ENCODE measurements at places on chromosomes 7 and 10.

DNA sequence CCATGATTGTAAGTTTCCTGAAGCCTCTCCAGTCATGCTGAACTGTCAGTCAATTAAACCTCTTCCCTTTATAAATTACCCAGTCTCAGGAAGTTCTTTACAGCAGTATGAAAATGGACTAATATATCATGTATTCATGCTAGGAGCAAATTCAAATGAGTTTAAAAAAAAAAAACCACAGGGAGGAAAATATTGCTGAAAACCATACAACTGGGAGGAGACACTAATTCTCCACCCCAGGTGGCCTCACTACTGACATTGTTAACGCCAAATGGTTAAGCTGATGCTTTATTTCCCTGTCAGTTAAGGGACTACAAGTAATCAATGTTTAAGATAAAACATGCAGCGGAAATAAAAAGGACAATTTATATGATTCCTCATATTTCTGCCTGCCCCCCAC, 55.1 kb downstream of the PDE1C start:
- no peak for DNase-seq

GRCh38 chr10:122445904-122446303, 8.5 kb upstream of the ARMS2 start:
- no peak for DNase-seq

DNA sequence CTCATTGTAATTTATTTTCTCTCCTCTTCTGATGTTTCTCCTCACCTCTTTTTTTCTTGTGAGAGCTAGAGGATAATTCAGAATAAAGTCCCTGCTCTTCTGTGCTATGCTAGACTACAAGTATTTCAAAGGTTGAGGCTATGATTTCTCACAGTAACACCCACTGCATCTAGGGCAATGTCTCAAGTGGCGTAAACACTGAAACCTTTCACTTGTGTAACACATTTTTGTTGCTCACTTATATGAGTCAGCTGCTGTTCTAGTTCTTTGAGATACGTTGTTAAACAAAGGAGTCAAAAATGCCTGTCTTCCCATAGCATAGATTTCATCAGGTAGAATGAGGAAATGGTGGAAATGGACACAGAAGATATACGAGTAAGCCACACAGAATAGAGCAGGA, 305.1 kb upstream of the PITRM1 start:
- no peak for DNase-seq

- DNase-seq: no peak
Observed at GRCh38 chr10:61821153-61821552, 80.3 kb upstream of the ARID5B start.

DNA sequence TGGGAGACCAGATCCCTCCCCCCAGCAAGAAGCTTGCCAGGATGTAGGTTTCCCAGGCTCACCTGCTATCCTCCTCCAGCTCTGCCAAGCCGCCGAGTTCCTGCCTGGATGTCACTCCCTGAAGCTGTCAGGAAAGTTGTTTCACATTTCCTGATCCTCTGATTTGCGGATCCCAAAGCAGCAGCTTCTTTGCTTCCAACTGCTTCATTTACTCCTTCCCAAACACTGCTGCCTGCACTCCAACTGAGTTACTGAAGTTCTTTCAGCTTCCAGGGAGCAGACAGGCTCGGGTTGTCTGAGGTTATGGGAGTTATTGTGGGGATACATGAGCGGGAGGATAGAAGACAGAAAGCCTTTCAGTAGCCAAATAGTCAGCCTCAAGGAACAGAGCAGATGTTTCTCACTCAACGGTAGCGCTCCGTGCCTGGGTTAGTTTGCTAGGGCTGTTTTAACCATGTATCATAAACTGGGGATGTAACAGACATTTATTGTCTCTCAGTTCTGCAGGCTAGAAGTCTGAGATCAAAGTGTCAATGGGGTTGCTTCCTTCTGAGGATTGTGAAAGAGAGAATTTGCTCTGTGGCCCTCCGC, 516.0 kb downstream of the REEP3 start:
- no peak for DNase-seq

DNA sequence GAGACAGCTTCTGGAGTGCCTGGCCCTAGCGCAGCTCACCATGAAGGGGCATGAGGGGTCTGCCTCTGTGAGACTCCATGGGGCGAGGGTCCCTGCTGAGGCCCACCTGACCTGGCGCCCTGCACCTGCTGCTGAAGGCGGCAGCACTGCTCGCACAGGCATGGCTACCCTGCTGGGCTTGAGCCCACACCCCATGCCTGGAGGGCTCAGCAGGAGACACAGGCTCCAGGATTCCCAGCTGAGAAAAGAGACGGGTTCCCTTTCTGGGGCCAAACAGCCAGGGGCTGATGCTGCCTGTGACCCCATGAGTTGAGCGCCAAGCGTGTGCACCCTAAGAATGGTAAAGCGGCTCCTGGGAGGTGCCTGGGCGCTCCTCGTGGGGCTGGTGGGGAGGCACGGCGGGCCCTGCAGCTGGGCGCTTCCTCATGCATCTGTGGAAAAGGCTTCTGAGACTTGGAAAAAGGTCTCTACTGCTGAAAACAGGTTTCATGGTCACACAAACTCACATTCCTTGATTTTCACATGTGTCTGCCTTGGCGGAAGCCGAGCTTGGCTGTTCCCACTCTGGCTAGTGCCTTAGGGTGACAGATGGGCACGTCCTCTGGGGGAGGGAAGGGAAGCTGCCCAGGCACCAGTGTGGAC, 233.4 kb downstream of the ZMYND11 start:
- no peak for DNase-seq

DNA sequence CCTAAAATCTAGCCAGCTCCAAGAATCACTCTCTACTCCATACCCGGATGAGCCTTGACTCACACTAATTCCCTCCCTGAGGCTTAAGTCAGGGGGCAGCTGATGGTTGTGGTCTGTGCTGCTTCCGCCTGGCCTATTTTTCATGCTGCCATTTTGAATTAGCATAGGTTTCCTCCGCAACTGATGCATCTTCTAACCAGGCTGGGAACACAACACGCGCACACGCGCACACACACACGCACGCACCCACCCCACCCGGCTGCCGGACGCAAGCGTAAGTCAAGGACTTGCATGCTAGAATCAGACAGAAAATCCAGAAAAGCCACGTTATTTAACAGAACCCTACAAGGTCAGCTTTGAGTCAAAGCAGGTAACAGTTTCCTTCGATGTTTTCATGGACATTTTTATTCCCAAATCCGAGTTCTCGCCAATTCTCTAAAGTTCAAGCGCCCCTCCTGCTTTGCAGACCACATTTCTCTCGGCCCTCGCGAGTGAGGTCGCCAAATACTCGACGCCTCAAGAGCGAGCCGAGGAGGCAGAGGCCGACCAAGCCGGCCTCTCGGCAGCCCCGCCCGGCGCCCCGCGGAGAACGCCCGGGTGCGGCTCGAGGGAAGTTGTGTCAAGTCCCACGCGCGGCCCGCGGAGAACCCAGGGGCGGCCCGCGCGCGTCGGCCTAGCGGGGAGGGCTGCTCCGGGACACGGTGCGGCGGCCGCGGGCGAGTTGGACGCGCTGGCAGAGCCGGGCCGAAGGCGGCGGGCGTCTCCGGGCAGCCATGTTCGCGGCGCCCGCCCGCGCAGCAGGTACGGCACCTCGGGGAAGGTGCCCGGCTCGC, 961 bp downstream of the SCRN1 start:
- DNase-seq: no peak

DNA sequence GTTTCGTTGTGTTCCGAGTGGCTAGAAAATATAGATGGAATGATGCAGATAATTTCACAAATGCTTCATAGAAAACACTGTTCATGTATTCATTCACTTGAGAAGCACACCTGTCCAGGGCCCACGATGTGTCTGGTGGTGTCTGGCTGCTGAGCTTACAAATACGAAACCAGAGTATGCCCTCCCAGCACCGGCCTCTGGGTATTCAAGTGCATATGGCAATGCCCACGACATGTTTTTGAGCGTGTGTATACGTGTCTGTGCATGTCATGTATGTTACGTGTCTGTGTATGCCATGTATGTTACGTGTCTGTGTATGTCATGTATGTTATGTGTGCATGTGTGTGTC, 37.9 kb downstream of the IL2RA start:
- no peak for DNase-seq

DNA sequence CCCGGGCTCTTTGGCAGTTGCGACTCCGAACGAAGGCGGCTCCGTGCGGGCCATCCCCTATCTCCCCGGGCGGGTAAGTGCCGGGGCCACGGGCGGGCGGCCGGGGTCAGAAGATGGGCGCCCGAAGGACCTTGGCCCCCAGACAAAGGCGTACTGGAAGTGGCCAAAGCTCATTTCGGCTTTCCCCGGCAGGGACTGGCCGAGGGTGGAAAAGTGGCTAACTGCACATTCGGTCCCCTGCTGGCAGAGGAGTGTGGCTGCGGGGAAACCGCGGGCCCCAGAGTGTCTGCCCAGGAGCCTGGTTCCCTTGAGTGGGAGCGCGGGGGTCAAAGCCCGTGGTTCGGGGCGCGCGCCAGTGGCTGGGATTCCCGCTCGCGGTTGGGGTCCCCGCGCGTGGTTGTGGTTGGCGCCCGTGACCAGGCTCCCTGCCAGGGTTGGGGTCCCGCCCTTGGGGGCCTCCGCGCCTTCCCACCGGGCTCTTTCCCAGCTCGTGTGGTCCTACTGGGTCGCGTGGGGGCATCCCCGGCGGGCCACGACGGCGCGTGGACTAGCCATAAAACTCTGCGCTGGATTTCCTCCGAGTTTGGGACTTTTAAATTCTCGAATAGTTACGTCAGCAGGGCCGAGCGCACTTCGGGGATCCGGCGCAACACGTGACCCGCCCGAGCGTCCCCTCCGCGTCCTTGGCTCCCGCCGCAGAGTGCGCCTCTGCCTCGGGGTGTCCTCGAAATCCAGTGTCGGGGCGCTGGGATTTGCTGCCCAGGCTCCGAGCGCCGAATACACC, 124.4 kb downstream of the TACC2 start:
- no peak for DNase-seq

DNA sequence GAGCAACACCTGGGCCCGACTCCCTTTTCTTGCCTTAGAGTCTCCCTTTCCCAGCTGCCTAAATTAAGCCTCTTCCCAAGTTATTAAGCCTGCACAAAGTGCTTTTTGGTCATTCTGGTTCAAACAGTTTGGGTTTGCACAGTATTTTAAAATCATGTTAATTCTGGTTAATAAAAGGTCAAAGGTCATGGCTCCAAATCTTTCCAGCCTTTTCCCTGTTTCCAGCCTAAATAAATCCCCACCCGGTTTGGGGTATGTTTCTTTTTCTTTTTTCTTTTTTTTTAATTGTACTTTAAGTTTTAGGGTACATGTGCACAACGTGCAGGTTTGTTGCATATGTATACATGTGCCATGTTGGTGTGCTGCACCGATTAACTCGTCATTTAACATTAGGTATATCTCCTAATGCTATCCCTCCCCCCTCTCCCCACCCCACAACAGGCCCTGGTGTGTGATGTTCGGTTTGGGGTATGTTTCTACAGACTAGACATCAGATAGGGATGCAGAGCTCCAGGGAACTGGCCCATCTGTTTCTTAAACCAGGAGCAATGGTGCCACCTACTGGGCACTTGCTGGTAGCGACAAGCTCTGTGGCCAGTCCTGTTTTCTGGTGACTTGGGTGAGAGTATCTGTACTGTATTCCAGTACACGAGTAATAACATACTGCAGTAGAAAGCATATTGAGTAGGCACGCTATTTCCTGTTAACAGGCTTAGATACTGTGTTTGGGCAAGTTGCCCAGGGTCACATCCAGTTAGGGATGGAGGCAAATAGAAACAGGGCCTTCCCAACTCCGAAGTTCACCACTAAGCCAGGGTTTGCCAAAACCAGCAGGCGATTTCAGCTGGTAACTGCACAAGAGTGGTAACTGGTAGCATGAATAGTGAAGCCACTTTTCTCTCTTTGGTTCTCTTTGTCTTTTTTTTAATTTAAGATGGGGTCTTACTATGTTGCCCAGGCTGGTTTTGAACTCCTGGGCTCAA, 60.6 kb upstream of the TRIM8 start:
- DNase-seq: no peak

DNA sequence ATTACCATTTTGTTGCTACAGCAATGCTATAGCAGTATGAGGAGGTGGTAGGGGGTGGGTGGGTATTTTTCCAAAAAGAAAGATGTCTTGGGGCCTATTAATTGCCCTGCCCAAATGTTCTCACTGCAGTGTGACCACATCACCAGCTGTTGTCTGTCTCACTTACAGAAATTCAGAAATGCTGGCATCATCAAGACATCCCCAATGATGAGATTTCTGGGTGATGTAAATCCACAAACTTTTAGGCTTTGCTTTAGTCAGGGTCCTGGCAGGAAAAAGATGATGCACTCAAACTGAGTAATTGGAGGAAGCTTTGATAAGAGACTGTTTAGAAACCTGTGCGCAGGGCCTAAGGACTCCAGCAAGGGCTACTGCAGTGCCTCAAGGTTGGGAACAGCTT, 56.2 kb upstream of the OPN4 start:
- DNase-seq: no peak

DNA sequence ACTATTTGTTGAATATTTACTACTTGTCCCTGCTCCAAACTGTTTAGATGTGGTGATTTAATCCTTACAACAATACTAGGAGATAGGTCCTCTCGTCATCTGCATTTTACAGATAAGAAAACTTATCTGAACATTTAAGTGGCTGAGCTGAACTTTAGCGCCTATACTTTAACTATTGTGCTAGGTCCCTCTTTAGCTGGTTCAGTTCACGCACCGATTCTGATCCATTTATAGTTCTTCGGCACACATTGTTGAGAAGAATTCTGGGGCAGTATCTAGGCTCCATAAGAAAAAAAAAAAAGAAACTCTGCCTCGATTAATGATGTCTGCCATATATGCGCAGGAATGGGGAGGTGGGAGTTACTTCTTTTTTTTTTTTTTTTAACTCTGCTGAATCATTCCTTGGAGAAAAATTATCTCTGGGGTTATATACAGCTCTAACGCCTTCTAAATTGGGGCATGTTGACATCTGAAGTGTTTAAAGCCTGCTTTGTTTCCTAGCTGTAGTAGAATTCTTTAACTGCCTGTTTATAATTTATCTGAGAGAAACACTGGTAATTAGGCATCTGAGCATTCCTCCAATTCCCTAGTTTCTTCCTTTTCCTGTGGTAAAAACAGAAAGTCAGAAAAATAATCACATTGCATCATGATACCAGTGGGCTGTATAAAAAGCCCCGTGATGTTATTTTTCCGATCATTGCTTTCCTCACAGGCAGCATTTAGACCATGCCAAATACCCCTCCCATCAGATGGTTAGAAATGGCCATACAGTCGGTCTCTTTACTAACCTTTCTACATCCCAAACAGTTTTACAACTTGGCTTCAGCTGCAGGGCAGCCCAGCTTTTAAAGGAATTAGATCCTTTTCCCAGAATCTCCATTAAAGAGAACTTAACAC, 98.5 kb upstream of the KDM7A start:
- no peak for DNase-seq

- DNase-seq: no peak
Observed at GRCh38 chr10:30736685-30737232, 107.2 kb upstream of the LYZL2 start.

GRCh38 chr7:13602036-13602435, 387.4 kb downstream of the ETV1 start:
- no peak for DNase-seq

DNA sequence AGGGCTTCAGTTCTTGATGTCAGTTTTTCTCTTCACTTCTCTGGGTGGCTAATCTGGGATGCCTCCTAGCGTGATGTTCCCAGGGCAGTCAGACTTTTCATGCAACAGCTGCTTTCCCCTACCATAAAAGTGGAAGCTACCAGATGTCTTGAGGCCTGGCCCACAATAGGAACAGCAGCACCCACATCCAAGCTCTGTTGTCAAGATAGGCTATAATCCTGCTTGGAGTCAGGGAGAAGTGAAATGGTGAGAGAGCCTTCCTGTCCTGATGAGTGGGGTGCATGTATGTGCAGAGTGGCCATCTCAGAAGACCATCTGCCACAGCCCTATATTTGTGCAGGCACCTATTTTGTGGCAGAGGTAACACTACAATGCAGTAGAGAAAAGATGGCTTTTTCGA, 108.0 kb downstream of the HTR5A start:
- DNase-seq: no peak

GRCh38 chr10:13827076-13827797, 240.5 kb downstream of the PRPF18 start:
- DNase-seq: no peak
